Fibroblast of skin of right quadriceps (primary cell): ENCODE measurements at places on chromosomes 6 and 20.
A peak's percentile ranks its signal among the peaks of the same experiment; 100 is the strongest.

DNA sequence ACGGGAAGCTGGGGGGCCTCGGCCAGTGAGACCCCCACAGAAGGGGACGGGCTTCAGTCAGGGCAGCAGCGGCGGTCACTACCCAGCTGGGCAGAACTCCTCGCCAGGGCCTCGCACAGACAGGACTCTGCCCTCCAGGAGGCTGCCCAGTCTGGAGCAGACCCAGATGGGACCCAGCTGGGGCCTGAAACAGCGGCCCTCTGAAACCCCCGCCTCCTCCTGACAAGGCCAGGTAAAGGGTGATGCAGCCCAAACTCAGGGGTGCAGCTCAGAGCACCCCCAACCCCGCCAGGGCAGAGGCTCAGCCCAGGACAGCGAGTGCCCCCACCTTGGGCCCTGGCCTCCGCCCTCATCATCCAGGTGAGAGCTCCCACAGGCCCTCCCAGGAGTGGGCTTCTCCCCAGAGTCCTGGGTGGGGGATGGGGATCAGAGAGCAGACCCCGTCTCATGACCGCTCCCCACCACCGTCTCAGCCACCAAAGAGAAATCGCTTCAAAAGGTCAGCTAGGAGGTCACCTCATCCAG, 2.2 kb downstream of the EEF1A2 start:
- no peak for DNase-seq

- peak; percentile 27 for DNase-seq
These were observed 28.4 kb upstream of the MAS1L start for GRCh38 chr6:29516108-29516507.

DNA sequence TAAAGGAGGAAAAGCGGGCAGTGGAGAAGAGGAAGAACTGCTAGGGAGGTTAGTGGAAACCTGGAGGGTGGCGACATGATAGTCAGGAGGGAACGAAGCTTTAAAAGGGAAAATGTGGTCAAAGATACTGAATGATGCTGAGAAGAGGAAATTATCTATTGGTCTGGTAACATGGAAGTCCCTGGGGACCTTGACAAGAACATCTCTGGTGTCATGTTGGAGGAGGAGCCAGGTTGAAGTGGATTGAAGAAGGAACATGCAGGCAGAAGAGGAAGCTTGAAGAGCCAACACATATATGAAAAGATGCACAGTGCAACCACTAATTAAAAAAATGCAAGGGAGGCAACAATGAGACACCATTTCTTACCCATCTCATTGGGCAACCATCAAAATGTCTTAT, 251.9 kb upstream of the RNF24 start:
- DNase-seq = no peak

DNA sequence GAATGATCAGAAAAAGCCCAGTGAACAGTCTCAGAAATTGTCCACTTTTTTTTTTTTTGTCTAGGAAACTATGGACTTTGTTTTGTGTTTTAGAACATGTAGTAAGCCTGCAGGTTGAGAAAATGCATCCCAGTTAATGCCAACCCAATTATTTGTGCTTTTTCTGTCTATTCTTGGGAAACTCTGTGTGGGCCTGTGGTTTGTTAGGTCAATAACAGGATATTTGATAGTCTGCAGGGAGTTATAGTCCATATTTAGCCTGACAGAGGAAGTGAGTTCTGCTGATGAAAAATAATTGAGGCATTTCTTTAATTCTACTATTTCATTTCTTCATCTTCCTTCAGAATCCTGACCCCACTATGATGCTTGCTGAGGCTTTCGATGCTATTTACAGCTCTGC, 154.0 kb upstream of the LAMP5 start:
- DNase-seq = peak; percentile 19

GRCh38 chr6:167162591-167162990, 4.8 kb upstream of the GPR31 start:
- DNase-seq = no peak

DNA sequence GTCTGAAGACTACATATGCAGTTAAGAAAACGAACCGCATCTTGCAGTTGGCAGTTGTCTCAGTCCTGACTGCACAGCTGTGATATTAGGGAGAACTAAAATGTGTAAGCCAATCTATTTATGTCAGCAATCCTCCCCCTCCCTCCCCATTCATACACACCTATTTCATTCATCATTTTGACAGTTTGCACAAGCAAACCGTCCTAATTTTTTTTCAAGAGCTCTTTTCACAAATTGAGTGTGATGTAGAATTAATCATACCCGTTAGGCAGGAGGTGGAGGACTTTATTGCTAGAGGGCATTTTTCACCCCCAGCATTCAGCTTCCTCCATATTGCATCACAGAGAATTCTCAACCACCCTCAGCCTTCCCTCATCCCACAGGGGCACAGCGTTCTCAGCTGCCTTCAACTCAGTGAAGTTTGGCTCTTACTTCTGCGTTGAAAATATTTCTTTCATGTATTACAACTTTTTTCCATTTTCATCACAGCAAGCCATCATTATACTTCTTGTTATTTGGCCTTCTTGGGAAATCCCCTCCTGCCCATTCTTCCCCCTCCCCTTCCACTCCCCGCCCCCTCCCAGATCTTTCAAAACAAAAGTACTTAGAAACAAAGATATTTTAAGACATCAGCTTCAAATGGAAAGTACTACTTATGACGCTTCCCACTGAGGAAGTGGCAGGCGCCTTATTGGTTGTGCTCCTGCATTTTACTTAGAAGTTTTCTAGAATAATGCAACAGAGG, 37.5 kb downstream of the NOX3 start:
- DNase-seq = peak; percentile 77

- no peak for DNase-seq
These were observed 270 bp downstream of the PLEKHG1 start for GRCh38 chr6:150600010-150600300.

DNA sequence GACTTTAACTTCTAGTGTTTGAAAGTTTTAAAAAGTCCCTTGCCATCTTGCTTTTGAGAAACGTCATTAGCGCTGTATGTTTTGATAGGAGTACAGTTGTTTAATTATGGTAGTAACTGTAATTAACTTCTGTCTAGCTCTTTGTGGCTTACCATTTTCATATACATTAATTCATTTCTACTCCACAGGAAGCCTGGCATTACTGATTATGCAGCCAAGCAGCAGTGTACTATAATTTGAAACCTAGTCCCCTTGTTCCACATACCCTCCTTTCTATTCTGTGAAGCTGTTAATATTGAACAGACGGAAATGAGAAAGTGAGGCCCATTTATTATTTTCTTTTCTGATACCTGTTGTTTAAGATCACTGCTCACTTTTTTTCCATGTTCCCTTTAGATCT, 235.4 kb downstream of the CDKAL1 start:
- no peak for DNase-seq

GRCh38 chr20:50589548-50590347, 79.6 kb downstream of the PTPN1 start:
- no peak for DNase-seq

GRCh38 chr6:28839443-28840120, 84.2 kb downstream of the TRIM27 start:
- DNase-seq = no peak

DNA sequence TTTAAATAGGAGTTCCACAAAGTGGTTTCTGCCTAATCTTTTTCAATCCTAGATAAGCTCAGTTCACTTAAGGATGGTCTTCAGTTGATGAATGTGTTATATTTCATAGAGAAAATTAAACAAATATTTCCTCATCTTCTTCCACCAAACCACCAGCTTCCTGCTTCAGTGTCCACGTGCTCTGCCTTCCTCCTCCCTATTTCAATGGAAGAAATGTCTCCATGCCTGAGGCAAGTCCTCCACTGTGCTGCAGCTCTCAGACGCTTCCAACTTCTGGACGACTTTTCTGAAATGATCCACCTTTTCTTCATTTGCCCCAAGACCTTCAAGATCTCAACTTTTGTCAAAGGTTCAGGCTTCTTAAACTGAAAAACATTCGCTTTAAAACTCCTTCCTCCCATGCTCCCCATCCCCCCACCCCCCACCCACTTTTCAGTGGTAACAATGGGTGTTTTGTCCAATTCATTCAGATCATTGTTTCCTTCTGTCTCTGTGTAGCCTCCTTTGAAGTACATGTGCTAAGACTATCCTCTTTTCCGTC, 25.3 kb upstream of the FABP7 start:
- no peak for DNase-seq

DNA sequence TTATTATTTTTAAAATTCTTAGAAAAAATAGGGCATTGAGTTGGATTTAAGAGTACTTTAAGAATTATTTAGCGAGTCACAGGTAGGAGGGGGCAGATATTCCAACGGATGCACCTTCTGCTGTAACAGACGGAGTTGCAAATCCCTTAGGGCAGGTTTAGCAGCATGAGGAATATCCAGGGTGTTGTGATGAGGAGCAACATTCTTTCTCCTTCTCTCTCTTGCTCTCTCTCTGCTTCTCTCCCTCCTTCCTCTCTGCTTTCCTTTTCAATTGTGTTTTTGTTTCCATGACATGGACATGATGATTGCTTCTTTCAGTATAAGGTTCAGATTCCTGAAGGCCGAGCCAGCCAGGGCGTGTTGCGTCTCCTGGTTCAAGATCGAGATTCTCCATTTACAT, 28.9 kb downstream of the CDH26 start:
- DNase-seq = no peak

DNA sequence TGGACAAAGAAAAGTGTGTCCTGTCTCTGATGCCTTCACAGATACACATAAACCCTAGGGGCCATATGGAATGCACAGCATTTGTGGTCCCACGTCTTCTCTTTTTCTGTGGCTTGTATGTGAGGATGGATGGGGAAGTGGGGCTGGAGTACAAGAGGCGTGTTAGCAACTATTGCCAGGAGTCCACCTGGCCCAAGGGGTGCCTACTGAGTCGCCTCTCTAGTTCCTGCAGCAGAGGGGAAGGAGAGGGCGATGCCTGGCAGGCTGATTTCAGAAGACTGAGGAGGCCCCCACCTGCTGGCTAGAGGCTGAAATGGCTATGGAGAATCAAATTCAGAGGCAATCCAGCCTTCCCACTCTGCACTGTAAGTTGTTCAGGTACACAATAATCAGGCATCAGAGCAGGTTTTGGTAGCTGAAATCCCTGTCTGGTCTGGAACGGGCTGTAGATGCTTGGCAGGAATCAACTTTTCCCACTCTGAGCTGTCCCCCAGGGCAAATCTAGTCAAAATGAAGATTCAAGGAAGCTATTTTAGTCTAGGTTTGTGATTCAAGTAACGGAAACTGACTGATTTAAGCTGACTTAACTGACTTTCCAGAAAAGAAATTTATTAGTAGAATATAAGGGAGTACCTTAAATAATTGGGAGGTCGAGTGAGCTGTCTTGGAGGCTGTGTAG, 14.9 kb upstream of the PPARD start:
- DNase-seq = peak; percentile 39

DNA sequence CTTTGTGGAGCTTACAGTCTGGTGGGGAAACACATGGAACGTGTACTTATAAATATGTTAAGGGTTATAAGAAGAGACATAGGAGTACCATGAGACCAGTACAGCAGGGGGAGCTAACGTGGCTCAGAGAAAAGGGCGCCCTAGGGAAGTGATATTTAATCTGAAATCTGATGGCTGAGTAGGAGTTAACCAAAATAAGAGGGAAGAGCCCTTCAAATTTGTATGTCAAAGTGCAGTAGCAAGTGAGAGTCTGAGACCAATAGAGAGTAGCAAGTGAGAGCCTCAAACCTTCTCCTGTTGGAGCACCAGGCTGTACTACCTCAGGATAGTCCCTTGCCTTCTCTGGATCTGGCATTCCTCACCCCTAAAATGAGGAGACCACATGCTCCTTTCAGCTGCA, 6.1 kb upstream of the PKIG start:
- peak; percentile 79 for DNase-seq

DNA sequence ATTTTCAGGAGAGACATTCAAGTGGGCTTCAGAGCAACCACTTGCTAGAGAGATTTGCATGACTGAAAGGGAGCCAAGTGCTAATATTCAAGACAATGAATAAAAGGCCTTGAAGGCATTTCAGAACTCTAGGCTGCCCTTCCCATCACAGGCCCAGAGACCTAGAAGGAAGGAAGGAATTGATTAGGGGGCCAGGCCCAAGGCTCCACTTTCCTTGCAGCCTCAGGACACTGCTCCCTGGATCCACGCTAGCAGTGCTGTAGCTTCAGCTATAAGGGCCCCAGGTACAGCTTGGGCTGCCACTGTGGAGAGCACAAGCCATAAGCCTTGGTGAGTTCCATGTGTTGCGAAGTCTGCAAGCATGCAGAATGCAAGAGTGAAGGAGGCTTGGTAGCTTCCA, 731.9 kb upstream of the FLRT3 start:
- DNase-seq = no peak

DNA sequence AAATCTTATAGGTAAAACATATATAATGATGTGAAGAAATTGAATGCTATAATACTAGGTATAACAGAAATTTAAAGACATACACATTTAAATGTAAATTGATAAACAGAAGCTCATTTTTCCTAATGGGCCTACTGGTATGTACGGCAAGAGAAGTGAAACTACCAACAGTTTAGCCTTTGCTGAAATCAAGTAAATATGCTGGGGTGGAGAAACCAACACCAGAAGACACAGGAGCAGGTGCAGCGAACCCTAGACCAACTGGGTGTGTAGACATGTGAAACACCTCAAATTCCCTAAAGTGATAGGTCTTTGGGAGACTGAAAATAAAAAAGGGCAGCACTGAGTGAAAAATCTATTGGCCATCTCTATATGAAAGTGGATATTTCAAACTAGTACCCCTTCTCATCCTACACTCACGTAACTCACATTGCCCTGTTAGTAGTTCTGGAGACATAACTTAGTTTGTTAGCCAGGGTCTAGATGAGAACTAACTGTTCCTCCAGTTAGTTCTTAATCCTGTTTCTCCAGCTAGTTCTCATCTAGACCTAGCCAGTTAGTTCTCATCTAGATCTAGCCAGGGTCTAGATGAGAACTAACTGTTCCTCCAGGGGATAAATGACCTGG, 53.1 kb downstream of the SLC35D3 start:
- no peak for DNase-seq

DNA sequence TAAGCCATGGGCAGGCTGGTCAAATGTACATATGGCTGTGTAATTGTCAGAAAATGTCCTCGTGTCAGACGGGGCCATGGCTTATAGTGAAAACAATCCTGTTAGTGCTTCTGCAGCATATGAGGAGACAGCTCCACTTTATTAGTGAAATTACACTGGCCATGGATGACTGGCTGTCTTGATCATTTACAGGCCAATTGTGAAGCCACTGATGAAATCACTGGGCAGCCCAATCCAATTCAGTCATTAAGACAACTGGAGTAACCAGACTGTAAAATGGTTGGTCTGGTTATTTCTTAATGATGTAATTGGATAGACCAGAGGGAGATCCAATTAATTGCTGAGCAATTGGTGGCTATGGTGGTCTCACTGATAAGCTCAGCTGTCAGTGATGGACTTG, 749.5 kb downstream of the KIF16B start:
- no peak for DNase-seq

DNA sequence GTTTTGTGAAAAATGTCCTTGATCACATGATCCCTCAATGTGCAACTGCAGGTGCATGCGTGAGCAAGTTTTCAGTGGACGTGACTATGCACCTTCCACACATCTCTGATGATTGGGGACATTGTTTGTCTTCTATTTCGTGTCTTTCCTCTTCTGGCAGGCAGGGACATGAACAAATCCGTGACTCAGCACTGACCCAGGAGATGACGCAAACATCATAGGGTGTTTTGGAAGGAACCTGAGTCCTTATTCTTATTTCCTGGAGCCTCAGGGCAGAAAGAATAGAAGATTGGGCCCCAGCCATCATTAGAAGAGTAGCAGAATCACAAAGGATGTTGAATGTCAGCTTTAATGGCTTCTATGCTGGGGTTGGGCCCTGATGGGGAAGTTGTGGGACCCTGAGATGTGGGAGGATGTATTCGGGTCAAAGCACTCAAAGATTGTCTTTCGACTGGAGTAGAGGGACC, 11.9 kb upstream of the SIRPD start:
- DNase-seq = no peak
